ENCODE measurements at places on chromosomes 7 and 10.
A peak's percentile ranks its signal among the peaks of the same experiment; 100 is the strongest.

- no peak for DNase-seq
These were observed 30.9 kb upstream of the CREB5 start for GRCh38 chr7:28381466-28381865.

DNA sequence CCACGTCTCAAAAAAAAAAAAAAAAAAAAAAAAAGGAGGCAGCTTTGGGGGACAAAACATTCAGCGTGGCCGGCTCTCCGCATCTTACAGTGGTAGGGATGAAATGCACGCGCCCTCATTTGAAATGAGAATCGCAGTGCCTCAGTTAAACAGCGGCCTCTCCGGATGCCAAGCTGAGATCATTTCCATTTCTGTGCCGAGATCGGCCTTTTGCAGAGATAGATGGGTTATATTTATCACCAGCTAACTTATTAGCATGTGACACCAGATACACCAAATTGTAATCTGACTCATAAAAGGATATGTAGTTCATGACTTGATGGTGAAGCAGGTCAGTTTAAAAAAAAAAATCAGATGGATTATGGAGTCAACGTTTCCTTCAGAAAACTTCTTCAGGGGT lies 138.7 kb downstream of the CUX1 start:
- DNase-seq, result no peak

DNA sequence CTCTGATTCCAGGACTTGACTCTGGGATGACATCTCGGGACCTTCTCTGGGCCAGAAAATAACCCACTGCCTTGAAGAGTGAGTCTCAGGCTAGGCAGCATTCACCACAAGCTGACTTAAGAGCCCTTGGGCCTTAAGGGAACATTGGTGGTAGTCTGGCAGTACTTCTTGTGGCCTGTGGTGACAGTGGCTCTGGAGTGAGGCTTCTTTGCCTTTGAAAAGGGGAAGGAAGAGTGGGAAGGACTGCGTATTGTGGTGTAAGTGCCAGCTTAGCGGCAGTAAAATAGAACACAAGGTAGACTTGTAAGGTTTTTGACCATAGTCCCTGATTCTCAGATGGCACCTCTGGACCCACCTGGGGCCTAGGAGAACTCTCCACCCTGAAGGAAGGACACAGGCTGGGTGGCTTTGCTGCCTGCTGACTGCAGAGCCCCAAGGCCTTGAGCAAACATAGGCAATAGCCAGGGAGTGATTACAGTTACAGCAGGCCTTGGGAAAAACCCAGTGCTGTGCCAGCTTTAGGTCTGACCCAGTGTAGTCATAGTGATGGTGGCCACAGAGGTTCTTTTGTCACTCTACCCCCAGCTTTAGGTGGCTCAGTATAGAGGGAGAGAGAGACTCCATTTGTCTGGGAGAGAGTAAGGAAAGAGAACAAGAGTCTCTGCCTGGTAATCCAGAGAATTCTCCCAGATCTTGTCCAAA lies 483.9 kb downstream of the SH2D4B start:
- no peak for DNase-seq

- no peak for DNase-seq
These were observed 933.8 kb downstream of the IPMK start for GRCh38 chr10:57333880-57334279.

DNA sequence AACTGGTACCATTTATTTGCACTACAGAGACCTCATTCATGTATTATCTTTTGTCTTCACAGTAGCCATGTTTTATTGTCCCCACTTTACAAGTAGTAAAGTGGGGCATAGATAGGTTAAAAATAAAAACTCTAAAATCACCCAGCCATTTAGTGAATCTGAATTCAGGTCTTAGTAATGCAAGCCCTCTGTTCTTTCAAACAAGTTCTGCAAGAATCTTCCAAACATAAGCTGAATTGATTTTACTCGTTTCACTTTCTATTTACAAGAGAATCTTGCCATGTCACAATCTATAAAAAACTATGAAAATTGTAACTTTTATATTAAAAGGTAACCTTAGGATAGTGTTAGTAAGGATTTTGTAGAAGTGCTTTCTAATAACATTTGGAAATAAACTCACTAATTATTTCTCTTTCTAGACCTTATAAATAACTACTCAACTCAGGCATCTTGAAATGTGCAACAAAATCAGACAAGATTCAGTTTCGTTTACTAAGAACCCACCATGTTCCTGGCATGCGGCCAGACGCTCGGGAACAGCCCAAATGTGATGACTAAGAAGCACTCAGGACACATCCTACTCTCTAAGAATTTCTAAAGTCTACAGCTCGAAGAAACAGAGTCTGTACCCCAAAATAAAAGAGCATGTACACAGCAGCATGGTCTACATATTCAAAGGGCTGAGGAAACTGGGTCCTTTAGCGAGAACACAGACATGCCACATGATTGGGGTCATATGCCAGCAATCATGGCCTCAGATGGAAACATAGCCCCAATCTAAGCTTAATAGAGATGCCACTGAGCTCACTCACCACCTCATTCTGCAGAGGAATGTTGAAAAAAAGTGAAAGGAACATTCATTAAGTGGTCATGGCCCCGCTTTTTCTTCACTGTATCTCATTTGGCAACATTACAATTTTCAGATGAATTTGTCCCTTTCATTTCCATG lies 167.6 kb downstream of the AMPH start:
- peak; percentile 73 for DNase-seq

All from activated CD8-positive, alpha-beta memory T cell treated with anti-CD3 and anti-CD28 coated beads, Interleukin-2, amount 50 U/mL, for 4 hours (primary cell).